H1 (cell line): ENCODE measurements at places on chromosomes 2 and 18.

DNA sequence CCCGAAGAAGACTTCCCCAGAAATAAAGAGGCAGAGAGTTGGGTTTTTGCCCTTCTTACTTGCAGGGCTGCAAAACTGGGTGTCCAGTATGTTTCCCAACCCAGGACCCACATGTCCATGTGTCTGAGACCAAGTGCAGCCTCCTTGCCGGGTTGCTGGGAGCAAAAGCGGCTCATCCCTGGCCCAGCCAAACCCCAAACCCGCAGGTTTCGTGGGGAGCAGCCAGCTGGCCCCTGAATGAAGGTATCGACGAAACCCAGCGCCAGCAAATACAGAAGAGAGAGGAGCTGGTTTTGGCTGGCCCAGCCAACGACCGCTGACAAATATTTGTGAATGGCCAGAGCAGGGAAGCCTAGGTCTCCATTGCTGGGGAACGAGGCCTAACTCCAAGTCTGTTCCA is 197.1 kb downstream of the SMAD7 start:
- no peak for DNase-seq

GRCh38 chr2:198213253-198213652 is 408.9 kb downstream of the PLCL1 start:
- no peak for DNase-seq

DNA sequence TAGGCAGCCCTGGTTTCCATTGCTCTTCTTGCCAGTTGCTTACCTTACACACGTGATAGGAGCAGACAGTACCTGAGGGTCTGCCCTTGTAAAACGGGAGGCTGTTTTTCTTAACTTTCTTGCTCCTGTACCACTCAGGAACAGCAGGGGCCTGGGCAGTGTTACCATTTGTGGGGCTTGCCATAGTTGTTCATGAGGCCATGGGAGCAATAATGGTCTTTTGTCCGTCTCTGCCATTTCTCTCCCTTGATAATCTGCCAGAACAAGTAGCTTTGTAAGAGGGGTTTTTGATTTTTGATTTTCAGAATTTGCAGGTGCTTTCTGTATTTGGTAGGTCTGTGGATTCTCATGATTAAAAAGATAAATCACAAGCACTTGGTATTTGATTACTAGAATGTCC is 259.0 kb downstream of the PHLPP1 start:
- DNase-seq, result no peak

- peak; percentile 34 for DNase-seq
These were observed 14.6 kb downstream of the ABCG8 start for GRCh38 chr2:43853141-43854081.

GRCh38 chr2:143909577-143910353 is 610.2 kb downstream of the ZEB2 start:
- DNase-seq, result no peak

GRCh38 chr2:64924170-64924934 is 64.8 kb upstream of the SLC1A4 start:
- no peak for DNase-seq

GRCh38 chr2:8413589-8414135 is 268.2 kb upstream of the ID2 start:
- no peak for DNase-seq

DNA sequence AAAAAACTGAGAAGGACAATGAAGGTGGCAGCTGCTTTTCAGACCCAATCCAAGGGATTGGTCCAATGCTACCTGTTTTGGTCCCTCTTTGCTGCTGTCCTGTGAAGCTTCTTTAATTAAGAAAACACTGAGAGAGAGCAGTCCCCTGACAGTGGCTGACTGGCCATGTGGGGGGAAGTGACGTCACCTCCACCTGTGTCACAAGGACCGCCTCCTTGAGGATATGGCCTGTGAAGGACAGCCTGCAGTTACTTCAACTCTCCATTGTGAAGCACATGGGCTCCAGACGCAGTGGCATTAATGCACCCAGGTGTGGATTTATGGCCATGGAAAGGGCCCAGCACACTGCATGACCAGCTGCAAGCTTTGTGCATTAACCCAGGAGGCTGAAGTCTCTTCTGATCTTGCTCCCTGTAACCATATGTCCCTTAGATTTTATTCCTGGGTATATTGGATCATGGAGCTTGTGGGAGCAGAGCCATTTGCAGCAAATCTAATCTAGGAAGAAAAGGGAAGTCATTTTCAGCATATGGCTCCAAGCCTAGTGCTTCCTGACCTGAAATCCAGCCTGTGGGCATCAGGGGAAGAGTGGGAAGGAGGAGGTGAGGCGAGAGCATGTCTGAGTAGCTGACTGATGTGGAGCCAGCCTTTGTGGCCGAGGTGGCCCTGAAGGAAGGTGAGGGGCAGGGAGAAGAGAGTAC is 32.2 kb downstream of the KIF5C start:
- no peak for DNase-seq

- DNase-seq, result no peak
These were observed 42.3 kb downstream of the NOL10 start for GRCh38 chr2:10647441-10647840.

- no peak for DNase-seq
These were observed 28.1 kb downstream of the THAP4 start for GRCh38 chr2:241608881-241609280.

- DNase-seq, result no peak
These were observed 110.4 kb downstream of the FMNL2 start for GRCh38 chr2:152445375-152445774.

DNA sequence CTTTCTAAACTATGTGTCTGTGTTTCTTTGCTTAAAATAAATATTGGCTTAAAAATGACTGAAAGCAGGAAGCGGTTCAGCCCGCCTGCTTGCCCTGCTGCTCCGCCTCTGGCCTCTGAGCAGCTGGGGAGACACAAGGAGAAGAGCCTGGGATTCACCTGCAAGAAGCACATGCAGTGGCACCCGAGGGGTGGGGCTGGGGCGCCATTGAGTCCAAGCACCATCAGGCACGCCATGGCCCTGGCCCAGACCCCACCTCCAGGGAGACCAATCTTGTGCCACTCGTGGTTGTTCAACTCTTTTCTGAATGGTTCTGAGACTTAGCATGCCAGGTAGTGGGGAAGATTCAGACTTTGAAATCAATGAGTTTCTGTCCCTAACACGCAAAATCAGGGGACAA is 495.5 kb upstream of the MYT1L start:
- peak; percentile 33 for DNase-seq

DNA sequence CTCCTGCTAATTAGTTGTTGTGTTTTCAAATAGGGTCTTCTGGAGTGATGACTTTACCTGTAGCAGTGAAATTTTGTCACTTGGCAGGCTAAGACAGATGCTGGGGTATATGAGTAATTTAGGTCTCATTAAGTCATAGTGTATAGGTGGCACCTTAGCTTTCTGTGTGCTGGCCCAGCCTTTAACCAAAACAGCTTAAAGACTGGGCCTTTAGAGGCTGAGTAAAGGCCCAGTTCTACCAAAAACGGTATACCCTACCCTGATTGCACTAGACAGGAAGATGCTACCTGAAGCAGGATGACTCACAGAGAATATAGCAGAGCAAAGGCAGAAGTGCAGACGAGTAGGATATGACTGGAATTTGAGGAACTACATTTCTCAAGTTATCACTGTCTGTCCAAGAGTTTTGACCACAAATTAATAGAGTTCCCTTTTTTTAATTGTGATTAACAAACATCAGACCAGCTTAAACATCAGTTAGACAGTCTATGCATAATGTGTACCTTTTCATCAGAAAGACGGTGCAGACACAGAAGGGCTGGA is 337.9 kb upstream of the SALL3 start:
- DNase-seq, result no peak

DNA sequence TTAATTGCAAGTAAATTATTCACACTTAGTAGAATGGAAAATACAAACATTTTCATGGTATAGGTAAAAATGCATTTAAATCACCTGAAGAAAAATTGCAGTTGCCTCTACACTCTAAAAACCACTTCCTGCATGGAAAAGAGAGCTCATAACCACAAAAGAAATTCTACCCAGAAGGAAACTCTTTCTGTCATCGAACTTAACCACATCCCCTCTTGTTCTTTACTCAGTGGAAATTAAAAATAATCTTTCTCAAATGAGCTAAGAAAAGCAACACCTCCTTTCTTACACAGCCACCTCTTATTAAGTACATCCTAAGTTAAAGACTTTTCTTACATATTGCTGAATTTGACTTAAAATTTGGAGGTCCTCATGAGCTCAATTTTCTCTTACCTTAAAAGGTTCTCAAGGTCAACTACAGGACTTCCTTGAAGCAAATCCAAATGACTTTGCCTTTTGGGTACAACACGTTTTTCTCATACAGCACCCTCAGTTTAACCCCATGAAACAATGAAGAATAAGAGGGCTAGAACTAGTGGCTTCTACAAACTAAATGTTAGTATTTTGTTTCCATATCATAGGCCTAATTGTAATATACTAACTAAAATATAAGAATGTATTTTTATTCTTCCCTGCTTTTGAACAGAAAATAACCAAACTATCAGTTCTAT is 109.1 kb upstream of the CRIM1 start:
- no peak for DNase-seq

DNA sequence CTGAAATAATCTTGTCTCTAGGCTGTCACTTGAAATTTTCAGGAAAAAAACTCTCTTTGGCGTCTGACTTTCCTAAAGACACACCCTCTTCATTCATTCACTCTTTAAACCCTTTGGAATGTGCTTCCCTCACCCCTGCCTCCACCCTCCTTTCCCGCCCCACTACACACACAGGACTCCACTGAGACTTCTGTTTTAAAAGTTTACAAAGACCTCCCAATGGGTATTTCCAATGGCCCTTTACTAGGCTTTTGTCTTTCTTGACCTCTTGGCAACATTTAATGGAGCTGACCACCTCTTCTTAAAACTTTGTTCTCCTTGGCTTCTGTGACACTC is 96.1 kb downstream of the RBMS1 start:
- DNase-seq, result no peak

- DNase-seq, result no peak
These were observed 14.4 kb downstream of the MAP4K3 start for GRCh38 chr2:39422700-39423099.

- DNase-seq, result no peak
These were observed 217.6 kb downstream of the TMEM182 start for GRCh38 chr2:102979429-102979828.

GRCh38 chr2:205586626-205587025 is 95.7 kb upstream of the NRP2 start:
- no peak for DNase-seq

DNA sequence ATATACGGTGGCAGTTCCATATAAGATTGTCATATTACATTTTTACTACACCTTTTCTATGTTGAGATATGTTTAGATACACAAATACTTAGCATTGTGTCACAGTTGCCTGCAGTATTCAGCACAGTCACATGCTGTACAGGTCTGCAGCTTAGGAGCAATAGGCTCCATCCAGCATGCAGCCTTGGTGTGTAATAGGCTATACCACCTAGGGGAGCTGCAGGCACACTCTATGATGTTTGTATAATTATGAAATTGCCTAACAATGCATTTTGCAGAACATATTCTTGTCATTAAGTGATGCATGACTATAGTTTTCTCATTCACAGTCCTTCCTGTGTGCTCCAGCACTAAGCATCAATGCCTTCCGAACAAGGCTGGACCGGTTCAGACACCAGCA is 133.4 kb downstream of the NDUFA10 start:
- no peak for DNase-seq

DNA sequence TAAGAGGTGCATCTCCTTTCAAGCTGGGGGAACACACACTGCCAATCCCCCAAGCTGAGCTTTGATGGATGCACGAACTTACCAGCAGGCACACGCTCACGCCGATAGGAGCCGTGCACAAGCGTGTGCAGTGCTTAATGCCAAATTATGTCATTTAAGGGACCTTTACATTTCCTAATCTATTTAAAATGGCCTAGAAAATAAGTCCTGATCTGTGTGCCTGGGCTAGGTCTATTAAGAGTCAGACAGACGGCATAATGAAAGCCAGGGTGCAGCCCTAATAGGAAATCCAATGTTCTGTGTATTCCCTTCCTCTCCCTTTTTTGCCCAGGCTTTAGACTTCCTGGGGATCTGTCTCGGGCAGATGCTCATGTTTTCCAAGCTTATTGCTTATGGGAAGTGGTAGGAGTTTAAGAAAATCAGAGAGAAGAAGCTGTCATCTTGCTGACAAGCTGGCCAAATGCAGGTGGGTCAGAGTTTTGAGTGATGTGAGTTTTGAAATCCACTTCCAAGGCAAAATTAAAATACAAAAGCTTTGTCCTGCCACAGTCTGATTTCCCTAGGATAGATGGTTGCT is 142.6 kb downstream of the MYT1L start:
- no peak for DNase-seq

DNA sequence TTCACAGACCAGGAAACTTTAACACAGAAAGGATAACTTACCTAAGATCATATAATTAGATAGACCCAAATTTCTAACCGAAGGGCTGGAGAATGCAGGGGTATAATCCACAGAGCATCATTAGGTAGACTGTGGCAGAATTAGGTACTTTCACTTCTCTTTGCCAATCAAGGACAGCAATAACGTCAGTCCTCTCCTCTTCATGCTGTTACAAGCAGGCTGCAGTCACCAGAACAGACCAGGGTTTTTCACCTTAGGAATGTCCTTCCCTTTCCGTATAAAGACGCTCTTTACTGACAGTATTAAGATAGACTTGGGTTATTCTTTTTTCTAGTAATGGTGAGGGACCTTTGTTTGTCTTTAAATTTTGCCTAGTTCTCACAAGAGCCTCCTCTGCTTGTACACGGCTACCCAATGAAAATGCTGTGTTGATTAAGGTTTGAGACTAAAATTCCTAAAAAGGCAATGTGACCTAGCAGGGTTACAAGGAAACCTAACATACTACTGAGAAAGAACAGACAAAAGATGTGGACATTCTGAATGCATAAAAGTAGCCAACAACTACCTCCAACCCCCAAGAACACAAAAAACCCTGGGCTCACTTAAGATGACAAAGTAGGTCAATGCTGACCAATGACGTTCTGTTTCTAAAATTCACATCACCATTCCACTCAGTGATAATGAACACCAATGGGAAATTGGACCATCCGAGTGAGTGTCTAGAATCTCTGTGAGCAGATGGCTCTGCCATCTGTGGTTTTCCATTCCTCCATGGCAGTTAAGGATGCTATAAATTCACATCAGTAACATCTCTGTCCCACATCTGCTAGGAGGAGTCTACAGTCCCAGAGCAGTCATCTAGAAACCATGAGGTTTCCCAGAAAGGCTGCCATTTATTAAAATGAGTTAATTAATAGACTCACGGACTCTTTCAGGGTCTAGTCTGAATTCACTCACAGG is 2.1 kb downstream of the PDIA6 start:
- DNase-seq, result no peak

GRCh38 chr2:178269438-178270224 is 75.3 kb downstream of the OSBPL6 start:
- DNase-seq, result no peak

GRCh38 chr2:61554604-61555003 is 16.4 kb upstream of the XPO1 start:
- DNase-seq, result no peak
